ENCODE measurements at places on chromosomes 4 and X.

DNA sequence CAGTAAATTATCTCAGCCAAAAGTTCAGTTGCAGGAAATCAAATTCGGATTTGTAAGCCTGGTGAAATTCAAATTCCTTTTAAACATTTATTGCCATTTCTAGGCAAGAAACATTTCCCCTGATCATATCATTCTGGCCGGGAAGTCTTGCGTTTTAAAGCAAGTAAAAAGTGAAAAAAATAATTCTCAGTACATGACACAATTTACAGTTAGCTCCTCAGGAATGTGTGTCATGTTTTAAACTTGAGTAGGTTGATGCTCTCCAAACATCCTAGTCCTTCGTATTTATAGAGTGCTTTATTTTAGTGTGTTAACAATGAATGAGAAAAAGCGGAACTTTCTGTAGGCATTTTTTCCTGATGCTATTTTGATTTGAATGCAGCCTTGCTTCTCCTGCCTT, 158.3 kb upstream of the SCML1 start:
- DNase-seq: no peak

DNA sequence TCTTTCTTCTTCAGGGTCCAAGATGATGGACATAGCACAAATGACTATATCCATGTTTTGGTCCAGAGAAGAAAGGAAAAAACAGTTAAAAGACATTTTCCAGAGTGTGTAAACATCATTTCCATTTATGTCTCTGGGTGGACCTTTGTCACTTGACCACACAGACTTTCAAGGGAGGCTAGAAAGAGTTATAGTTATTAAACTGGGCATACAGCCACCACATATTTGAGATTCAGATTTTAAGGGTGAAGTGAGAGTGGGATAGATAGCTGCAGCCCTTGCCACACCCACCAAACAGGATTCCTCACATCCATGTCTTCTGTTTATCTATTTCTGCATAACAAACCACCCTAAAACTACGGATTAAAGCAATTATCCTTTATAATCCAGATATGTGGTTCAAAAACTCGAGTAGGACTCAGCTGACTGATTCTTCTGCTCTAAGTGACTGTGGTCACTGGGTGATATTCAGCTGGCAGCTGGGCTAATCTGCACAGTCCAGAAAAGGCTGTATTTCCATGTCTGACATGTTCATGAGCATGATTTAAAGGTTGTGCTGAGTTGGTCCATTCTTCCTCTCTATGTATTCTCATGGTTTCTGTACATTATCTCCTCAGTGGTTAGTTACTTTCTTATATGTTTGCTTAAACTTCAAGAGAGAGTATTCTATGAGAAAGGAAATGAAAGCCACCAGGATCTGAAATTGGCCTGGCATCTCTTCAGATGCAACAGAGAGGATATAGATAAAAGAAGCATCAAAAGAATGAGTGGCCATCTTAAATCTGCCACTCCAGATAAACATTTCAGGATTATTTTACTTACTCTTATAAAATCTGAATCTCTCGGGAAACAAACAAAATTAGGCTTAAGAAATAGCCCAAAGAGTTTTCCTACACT, 459.8 kb upstream of the CTSO start:
- DNase-seq: no peak

GRCh38 chrX:131219271-131219670, 69.8 kb downstream of the IGSF1 start:
- DNase-seq: no peak

GRCh38 chr4:103887191-103887590, 167.4 kb upstream of the TACR3 start:
- DNase-seq: no peak

GRCh38 chr4:71607109-71607508, 176.8 kb downstream of the GC start:
- DNase-seq: no peak

DNA sequence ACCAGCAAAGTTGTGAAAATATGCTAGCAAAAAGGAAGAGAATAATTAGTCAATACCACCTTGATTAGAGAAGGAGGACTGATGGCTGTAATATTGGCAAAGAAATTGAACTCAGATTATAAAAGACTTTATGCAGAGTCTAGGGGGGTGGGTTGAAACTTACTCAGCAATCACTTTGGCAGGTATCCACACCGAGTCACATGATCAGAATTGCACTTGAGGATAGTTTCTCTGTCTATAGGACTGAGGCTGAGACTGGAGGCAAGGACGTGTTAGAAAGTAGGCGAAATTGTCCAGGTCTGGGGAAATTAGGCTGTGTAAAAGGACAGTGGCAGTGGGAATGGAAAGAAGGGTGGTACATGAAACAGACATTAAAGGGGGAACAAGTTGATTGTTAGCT, 284.4 kb downstream of the ARHGAP24 start:
- DNase-seq: no peak

- DNase-seq: no peak
Observed at GRCh38 chr4:159160242-159160641, 57.4 kb downstream of the RAPGEF2 start.

Data from activated gamma-delta T cell treated with anti-CD3 and anti-CD28 coated beads, Interleukin-2, amount 50 U/mL, for 16 hours (primary cell).